ENCODE measurements at places on chromosomes 12 and 14.

- DNase-seq = no peak
These were observed 30.5 kb downstream of the ATL1 start for GRCh38 chr14:50590464-50590863.

- no peak for DNase-seq
These were observed 77.0 kb downstream of the RBM19 start for GRCh38 chr12:113889076-113889475.

DNA sequence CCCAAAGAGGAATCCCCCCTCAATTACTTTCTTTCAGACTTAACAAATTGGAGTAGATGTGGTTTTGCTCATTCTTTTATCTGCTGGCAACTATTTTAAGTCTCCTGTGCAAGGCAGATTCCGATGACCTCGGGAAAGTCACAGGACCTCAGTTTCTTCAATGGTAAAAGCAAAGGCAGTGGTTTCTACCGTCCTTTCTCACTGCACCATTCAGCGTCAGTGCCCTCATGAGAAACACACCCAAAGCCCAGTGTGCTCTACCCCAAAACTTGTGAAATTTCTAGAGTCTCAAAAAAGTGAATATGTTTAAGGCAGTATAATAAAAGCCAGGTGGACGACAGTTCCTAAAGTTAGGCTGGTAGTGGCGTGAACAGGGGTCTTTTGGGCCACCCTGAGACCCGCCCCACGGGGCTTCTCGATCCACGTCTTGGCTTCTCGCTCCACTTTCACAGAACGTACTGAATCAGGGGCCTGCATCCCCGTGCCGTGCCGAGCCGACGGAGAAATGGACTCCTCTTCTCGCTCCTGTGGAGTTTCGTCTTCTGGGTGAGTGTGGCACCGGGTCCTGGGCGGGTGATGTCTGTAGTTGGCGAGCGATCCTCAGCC lies 1.3 kb upstream of the ARHGAP5 start:
- no peak for DNase-seq

- no peak for DNase-seq
These were observed 35.8 kb upstream of the ZFP36L1 start for GRCh38 chr14:68828698-68829097.

DNA sequence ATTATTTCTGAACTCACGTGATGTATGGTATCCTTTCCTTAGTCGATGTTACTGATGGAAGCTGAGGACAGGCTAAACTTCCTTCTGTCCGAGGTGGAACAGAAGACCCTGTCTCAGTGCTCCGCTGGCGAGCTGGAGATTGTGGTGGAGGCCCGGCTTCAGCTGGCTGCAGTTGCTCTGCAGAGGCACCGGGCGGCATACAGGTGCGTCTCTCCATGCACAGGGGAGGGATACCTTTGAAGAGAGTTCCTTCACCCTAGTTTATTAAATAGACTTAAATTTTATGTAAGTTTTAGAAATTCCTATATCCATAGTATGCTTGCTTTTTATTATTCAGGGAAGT lies 186.7 kb upstream of the NEDD1 start:
- no peak for DNase-seq

GRCh38 chr12:64545081-64545382 lies 65.3 kb upstream of the RASSF3 start:
- no peak for DNase-seq

GRCh38 chr14:29282169-29282568 lies 515.6 kb downstream of the FOXG1 start:
- no peak for DNase-seq

- no peak for DNase-seq
These were observed 145.9 kb downstream of the ETV6 start for GRCh38 chr12:11795192-11795912.

DNA sequence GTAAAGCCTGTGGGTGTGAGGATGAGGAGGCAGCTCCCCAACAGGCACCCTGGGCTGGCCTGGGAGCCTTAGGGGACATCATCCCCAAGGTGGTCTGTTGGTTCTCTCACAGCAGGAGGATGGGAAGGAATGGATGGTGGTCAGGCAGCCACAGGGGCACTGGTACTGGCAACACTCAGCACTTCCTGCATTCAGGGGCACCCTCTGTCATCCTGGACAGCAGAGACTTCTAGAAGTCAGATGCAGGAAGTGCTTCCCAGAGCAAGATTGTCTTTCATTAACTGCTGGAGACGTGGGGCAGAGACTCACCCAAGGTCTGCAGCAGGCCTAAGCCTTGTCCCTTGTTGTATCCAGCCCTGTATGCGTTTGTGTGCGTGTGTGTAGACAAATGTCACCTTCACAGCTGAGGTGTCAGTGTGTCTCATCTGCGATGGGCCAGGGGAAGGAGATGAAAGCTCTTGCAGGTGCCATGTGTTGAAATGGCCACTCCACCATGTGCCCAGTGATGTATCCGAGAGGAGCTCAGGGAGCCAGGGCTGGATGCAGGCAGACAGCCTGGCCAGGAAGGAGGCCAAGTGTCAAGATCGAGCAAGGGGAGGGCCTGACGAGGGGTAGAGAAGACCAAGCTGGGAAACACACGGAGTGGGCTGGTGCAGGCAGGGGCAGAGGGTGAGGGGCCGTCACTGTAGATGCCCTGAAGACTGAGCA lies 85.1 kb downstream of the PITPNM2 start:
- no peak for DNase-seq

- DNase-seq = no peak
These were observed 233.2 kb upstream of the AMIGO2 start for GRCh38 chr12:47312808-47313426.
